ENCODE measurements at places on chromosomes 5 and 9.

DNA sequence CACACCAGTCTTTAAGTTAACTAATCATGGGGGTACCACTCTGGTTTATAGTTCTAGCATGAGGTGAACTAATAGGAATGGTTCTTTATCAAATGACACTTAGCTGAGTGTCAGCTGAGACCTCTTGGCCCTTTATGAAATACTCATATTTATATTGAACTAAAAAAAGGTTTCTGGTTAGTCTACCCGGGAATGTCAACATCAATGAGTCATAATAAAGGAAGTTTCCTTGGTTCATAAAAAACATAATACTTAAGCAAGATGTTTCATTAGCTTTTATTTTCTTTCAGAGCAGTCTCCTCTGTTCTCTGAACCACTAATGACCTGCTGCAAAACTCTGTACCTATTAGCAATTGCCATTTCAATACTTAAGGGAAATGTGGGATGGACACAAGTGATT is 13.7 kb downstream of the DAB2 start:
- DNase-seq = no peak

DNA sequence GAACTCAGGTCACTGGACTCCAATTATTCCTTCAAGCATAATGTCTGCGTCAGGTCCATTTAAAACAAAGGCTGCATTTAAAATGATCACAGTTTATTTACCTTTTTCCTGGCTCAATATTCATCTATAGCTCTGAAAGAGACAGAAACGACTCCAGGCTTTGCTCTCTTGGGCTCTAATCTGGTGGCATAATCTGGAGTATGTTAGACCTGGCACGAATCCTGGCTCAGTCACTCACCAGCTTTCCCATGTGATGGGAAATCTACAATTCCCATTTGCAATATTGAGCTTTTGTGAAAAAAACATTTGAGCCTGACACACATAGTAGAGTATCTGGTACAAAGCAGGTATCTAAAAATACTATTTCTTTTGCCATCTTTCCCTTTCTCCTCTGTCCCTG is 155.8 kb downstream of the SEMA6A start:
- DNase-seq = no peak

- no peak for DNase-seq
These were observed 77.7 kb upstream of the PHYKPL start for GRCh38 chr5:178310130-178310865.

- no peak for DNase-seq
These were observed 42.0 kb downstream of the ARRDC3 start for GRCh38 chr5:91341154-91341553.

GRCh38 chr5:93829346-93829745 is 87.9 kb upstream of the POU5F2 start:
- no peak for DNase-seq

GRCh38 chr9:27600256-27600655 is 27.0 kb upstream of the C9orf72 start:
- DNase-seq = no peak

GRCh38 chr5:180154821-180155364 is 54.1 kb downstream of the RASGEF1C start:
- DNase-seq = no peak

DNA sequence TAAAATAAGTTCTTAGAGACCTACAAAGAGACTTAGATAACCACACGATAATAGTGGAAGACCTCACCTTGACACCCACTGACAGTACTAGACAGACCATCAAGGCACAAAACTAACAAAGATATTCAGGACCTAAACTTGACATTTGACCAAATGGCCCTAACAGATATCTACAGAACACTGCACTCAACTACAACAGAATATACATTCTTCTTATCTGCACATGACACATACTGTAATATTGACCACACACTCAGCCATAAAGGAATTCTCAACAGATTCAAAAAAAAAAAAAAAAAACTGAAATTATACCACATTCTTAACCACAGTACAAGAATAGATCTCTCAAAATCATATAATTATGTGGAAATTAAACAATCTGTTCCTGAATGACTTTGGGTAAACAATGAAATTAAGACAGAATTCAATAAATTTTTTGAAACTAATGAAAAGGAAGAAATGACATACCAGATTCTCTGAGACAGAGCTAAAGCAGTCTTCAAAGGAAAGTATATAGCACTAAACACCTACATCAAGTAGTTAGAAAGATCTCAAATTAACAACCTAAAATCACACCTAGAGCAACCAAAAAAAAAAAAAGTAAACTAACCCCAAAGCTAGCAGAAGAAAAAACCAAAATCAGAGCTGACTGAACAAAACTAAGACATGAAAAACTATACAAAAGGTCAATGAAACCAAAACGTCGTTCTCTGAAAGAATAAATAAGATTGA is 362.3 kb upstream of the POU5F2 start:
- DNase-seq = no peak

- no peak for DNase-seq
These were observed 9.2 kb downstream of the EEIG1 start for GRCh38 chr9:127971357-127972235.

Measured in H1 (cell line).